IPS DF 6.9 (cell line): ENCODE measurements at places on chromosomes 5 and 9.
A peak's percentile ranks its signal among the peaks of the same experiment; 100 is the strongest.

DNA sequence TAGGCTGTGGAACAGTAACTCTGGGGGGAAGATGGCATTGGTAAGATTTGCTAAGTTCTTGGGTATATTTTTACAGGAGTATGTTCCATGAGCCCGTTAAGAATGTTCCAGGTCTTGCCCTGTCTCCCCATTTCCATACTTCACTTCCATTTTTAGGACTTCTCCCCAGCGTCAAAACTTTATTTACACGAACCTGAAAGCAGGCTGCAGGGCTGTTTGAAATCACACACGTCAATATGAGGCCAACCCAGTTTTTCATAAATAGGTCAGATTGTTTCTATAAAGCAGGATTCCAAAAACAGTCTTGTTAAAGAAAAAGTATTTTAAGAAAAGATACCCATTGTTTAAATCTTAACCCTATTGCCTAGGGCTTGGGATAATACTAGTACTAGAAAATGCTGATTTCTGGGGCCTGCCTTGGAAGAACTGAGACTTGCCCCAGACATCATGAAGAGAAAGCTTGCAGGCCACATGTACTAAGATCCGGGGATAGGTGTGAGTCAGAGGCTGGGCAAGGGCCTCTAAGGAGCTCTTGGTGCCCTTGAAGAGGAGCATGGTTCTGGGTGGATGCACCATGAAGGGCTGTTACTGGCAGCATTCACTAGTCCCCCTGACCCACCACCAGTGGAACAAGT lies 24.2 kb downstream of the TRIO start:
- no peak for DNase-seq

DNA sequence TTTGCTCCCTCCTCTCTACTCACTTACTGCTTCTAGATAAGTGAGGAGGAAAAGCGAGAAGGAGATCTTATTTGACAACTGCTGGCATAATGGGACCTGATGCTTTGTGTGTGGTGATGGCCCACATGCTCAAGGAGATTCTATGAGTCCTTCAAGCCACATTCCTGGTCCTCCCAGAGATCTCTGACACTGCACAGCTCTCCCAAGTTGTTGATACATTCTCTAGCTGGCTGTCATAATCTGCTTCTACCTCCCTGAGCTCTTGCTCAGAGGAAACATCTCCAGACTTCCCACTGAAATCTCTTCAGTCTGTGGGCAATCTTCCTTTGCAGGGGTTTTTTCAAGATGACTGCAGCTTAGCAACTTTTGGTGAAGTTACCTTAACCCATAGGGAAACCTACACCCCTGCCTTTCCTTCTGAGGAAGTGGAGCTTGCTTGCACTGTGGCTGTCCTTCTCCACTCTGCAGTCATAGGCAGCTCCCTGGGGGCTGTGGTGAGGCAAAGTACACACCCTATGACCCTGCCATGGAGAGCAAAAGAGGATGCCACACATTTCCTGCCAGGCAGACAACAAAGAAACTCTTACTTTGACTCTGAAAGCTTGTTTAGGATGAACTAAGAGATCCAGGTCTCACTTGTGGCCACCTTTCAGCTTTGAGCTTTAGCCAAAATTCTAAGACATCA lies 163.8 kb downstream of the TMEM38B start:
- DNase-seq, result no peak

GRCh38 chr9:105316703-105317102 lies 72.3 kb downstream of the SLC44A1 start:
- no peak for DNase-seq

DNA sequence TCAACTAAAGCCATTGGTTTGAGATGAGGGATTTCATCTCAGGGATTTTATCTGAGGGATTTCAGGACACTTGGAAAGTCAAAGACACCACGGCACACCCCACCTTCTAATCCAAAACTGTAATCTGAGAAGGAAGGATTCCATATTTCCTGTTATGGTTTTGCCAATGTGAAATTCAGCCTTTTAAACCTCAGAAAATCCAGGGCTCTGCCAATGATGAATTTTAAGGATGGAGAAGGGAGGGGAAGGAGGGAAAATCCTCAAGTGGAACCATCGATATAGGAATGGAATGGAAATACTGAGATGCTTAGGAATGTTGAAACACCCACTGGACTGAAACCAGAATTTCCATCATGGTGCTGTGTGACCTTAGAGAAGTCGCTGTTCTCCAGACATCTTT lies 5.3 kb downstream of the C1QTNF3 start:
- no peak for DNase-seq

- no peak for DNase-seq
These were observed 144.8 kb upstream of the PIK3R1 start for GRCh38 chr5:68070591-68071281.

DNA sequence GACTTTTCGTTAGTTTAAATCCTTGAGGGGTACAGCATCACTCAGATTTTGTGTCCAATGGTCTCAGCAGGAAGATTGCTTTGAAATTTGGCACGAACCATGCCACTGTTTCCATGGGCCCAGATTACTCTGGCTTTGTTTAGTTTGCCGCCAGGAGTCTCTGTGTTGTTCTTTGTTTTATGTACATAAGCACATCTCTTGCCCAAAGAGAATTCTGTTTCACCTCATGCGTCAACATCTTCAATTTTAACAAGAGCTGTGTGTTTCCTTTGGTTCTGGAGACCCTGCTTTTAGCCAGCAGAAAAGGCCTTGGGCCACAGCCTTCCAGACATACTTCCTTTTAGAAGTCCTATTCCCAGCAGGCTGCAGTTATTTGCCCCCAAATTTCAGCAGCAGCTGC lies 62.4 kb downstream of the TNPO1 start:
- no peak for DNase-seq

DNA sequence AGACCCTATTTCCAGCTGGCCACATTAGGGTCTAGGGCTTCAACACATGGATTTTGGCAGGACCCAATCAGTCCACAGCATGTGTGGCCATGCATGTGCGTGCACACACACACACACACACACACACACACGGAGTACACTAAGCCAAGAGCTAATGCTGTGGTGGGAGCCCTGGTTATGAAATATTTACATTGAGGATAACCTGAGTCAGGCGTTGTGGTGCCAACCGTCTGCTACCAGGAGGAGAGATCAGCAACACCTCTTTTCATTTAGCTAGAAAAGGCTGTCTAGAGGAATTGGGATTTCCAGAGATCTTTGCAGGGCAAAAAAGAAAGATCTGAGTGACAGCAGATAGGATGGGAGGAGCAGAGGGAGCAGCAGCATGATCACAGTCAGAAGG lies 141.5 kb downstream of the TRPM3 start:
- no peak for DNase-seq

DNA sequence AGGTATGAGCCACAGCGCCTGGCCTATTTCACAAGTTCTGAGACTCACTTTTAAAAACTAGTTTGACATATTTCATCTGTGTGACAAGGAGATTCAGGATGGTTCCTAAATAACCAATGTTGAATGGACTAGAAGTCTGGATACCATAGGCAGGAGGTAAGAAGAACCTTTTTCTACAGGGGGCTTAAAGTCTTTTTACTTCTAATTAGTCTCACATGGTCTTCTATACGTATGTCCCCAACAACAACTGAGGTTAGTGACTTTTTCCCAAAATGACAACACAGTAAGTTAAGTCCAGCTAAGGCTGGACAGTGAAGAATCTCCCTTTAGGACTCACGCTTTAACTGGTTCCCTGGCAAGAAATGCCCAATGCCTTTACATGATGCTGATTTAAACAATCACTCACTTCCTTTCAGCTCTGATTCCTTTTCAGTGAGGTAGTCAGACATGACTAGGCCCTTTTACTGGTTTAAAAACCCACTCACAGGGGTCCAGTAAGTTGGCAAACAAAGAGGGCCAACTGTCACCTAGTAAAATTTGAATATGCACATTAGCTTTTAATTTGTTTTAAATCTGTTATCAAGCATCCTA lies 12.1 kb upstream of the HAUS6 start:
- DNase-seq, result no peak

DNA sequence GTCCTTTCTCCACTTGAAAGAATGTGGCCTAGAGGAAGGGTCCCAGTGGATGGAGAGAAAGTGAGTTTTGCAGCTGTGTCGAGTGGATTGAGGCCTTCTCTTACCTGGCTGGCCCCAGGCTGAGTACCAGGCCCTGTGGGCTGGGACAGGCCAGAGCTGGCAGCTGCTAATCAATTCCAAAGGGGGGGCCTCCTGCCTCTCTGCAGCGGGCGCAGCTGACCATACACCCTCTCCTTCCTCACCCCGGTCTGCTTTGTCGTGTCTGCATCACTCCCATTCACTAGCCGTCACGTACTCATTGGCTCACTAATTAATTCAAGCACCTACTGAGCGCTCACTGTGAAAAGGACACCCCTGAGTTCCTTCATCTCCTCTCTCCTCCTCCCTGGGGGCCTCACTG lies 58.4 kb upstream of the PITX1 start:
- no peak for DNase-seq

GRCh38 chr5:141881886-141882285 lies 3.7 kb upstream of the PCDH1 start:
- DNase-seq, result no peak

- no peak for DNase-seq
These were observed 13.0 kb upstream of the PPP2R2B start for GRCh38 chr5:146891511-146891910.

- no peak for DNase-seq
These were observed 131.3 kb downstream of the GLIS3 start for GRCh38 chr9:4168526-4168925.

DNA sequence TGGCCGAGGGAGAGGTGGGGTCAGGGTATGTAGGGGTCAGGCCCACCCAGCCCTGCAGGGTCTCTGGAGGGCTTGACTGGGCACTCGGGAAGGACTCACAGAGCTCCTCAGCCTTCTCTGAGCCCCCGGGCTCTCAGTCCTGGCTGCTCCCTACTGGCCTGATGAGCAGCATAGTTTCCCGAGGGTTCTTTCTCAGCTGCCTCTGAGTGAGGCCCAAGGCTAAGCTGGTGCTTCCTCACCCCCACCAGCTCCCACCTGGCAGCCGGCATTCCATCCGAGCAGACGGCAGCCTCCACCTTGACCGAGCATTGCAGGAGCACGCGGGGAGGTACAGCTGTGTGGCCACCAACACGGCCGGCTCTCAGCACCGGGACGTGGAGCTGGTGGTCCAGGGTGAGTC lies 56.0 kb downstream of the HMCN2 start:
- no peak for DNase-seq

GRCh38 chr9:21989440-21990189 lies 4.6 kb downstream of the CDKN2A start:
- DNase-seq, result no peak

DNA sequence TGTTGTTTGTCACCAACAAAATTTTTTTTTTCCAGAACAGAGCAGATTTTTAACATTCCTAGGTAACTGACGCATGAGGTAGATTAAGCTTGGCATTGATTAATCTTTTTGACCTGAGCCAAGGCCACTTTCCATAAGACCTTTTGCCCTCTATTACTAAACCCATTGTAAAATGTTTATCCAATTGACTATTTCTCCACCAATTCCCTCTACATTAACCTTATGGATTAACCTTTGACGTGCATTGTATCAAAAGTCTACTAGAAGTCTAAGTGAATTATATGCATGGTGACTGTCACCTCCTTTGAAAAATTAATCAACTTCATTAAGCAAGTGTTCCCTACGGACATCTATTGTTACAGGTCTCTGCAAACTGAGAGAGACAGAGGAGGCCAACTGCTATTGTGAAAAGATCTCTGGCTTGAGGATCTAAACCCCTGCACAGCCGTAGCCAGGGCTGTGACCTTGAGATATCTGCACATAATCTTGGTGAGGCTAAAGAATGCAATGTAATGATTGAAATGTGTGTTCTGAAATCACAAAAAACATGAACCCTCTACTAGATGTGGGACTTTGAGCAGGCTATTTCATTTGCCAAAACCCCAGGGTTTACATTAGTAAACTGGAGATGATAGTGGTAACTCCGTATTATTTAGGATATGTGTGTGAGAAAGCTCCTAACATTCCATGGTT lies 632.2 kb downstream of the TLR4 start:
- no peak for DNase-seq

DNA sequence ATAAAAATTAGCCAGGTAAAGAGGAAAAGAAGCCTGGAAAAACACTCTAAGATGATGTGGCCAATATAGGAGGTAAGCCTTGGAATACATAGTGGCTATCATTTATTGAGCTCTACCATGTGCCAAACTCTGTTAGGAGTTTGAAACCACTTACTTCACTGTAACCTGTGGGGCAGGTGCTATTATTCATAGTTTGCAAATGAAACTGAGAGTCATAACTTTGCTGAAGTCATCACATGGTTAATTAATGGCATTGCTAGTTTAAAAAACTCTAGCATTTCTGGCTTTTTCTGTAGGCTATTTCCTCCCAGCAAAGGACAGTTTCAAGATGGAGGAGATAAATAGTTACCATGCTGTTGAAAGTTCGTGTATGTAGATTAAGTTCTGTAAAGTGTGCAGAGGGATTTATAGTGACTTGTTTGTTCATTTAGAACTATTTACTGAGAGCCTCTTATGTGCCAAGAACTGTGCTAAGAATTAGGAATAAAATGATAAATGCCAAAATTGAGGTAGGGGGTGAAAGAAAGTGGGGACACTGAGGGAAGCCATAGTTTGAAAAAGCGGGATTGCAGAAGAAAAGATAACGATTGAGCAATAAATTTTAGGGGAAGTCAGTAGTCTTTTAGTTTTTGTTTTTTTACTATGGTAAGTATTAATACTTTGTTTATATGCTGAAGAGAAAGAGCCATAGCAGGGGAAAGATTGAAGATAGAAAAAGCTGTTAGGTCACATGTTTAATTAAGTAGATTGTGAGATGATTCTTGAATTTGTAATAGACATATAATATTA lies 57.2 kb downstream of the WDR70 start:
- DNase-seq, result no peak

DNA sequence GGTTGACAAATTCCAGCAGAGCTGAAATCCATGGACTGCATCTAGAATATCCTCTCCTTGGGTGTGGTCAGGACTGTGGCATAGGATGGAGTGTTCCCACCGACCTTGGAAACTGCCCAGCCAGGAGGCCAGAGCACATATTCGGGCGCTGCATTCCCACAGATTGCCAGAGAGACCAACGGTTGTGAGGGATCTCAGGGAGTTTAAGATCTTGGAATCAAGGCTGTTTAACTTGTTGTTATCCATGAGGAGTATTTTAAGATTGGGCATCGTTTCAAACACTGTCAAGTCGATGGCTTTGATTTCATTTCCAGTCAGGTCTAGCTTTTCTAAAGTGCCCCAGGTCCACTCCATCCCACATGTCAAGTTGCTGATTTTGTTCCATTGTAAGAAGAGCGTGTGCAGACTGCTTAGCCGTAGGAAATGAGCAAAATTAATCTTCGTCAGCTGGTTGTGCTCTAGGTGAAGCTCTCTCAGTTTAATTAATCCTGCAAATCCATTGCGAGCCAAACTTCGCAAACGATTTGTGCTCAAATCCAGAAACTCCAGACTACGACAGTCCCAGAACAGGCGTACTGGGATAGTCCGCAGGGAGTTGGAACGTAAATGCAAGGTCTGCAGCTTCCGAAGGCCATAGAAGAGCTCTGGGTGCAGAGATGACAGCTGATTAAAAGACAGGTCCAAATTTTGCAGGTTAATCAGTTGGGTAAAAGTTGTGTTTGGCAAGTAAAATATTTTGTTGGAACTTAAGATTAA lies 1.5 kb downstream of the LRRTM2 start:
- DNase-seq, result no peak

- DNase-seq, result peak; percentile 47
These were observed 3.4 kb downstream of the CLINT1 start for GRCh38 chr5:157855404-157855994.

- DNase-seq, result no peak
These were observed 4.1 kb downstream of the ISOC1 start for GRCh38 chr5:129098488-129099183.

- no peak for DNase-seq
These were observed at the start of gene IL17B for GRCh38 chr5:149379177-149379761. IL17B (minus strand) TSS chr5:149379292; CDS start chr5:149379225, 67 bp downstream.

GRCh38 chr5:136120529-136120928 lies 12.1 kb upstream of the SMAD5 start:
- DNase-seq, result no peak

GRCh38 chr5:133849116-133849515 lies 119.3 kb downstream of the C5orf15 start:
- no peak for DNase-seq
